ENCODE measurements at places on chromosomes 11 and 22. TPM values are rescaled to one million over a fixed set of nuclear protein-coding genes. Genes with fewer than 3 reads are reported as not detected.

The ANO3 gene
- 0.13 TPM for total RNA-seq

The ZNF214 gene
- total RNA-seq: 0.65 TPM

The PRAME gene
- total RNA-seq: 2.8 TPM

The C11orf86 gene
- not detected for total RNA-seq

The GGTLC2 gene
- total RNA-seq: not detected

The CCDC81 gene
- 0.76 TPM for total RNA-seq

The MMP7 gene
- 509 TPM for total RNA-seq
